NCI-H2171 treated with DMSO at 0.1 percent for 48 hours (cell line): ENCODE measurements at places on chromosomes 3 and 15.

- DNase-seq = no peak
Observed at GRCh38 chr15:68349151-68349550, 71.6 kb downstream of the FEM1B start.

DNA sequence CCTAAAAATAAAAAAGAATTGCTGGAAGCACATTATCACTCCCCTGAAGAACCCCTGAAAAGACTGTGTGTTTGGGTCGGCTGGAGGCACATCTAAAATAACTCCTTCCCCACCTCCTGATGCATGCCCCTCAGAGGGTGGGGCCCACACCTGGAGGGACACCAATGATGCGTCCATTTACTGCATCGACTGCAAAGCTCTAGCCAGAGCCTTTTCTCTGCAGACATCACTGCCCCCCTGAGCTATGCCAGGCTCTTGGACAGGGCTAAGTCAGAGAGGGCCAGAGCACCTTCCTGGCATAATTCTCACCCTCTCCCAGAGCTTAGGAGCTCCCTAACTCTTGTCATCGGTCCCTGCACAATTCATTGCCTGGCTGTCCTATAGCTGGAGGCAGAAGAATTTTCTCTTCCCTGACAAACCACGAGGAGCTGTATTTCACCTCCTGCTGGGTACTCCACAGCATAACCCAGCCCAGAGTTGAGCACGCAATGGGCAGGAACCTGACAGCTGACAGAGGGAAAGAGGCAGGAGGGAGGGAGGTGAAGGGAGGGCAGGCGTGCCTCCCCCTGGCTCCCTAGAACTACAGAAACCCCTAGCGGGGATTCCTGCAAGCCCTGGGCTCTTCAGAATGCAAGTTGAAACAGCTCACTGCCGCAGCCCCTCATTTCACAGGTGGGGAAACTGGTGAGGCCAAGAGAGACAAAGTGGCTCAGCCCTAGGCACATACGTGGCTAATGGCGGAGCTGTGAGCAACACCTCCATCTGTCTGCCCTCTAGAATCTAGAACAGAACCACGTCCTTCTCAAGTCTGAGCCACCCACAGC, 46.6 kb downstream of the XXYLT1 start:
- DNase-seq = no peak

- DNase-seq = no peak
Observed at GRCh38 chr15:59166601-59167265, 39.9 kb upstream of the LDHAL6B start.

GRCh38 chr15:40054855-40055575, 16.0 kb upstream of the SRP14 start:
- no peak for DNase-seq

DNA sequence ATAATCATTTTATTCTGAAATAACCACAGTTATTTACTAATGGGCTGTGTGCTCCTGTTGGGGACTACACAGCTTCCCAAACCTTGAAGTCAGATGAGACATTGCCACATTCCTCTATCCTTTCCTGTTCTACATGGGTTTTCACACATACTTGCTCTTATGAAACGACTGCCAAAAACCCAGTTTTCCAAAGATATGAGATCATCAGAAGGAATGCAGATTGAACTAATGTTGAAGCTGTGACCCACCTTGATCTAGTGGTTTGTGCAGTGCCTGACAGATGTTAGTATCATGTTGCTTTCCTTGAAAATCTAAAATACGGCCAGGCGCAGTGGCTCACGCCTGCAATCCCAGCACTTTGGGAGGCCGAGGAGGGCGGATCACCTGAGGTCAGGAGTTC, 144.6 kb downstream of the VGLL4 start:
- DNase-seq = no peak

DNA sequence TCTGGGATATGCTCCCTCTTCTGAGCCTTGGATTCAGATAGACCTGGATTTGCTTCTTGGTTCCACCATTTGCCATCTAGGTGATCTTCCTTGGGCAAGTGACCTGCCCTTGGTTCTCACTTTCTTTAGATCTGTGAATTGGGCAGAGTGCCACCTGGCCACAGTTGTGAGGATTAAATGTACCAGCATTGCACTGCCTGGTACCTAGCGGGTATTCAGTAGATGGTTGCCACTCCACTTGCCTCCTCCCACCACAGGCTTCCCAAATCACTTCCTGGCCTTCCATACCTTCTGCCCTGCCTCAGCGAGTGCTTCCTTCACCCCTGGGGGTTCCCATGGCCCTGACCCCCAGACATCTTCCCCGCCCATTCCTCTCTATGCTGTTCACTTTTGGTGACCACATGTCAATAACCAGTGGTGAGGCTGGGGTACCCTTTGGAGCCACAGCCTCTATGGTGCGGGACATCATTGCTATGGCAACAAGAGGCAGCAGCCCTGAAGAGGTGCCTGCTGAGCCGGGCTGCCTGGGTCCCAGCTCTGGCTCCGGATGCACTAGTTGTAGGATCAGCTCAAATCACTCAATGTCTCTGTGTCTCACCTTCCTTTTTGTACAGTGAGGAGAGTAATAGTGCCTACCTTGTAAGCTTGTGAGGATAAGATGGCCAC, 40.5 kb downstream of the CMTM7 start:
- no peak for DNase-seq

GRCh38 chr3:177932750-177933660, 603.2 kb upstream of the KCNMB2 start:
- DNase-seq = no peak

GRCh38 chr3:72309661-72310418, 524.9 kb upstream of the PROK2 start:
- DNase-seq = no peak

DNA sequence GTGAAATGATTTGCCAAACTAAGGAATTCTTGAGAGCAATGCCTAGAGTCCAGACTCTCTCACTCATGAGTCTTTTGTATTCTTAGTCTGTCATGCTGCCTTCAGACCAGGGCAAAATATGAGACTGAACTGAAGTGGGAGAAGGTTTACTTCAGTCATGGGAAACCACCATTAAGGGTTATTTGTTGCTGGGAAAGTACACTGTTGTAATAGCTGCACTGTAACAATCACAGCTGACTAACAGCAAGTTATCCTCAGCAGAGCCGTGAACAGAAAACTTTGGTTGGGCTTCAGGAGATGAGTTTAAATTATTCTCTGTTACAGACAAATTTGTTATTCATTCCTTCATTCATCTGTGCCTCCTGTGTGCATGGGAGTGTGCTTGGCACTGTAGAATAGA, 258.5 kb downstream of the ROBO2 start:
- DNase-seq = no peak

- DNase-seq = peak; percentile 31
Observed at GRCh38 chr3:58092521-58092920, 84.3 kb downstream of the FLNB start.

- DNase-seq = no peak
Observed at GRCh38 chr15:91113030-91113429, 13.0 kb downstream of the SV2B start.
